Activated CD4-positive, alpha-beta T cell treated with anti-CD3 and anti-CD28 coated beads, Interleukin-2, amount 10 ng/mL, durations not matched to agents 7 days and 5 days (primary cell): ENCODE measurements at places on chromosomes 11 and 22. TPM values are rescaled to one million over a fixed set of nuclear protein-coding genes. Genes with fewer than 3 reads are reported as not detected.
A peak's percentile ranks its signal among the peaks of the same experiment; 100 is the strongest.

DNA sequence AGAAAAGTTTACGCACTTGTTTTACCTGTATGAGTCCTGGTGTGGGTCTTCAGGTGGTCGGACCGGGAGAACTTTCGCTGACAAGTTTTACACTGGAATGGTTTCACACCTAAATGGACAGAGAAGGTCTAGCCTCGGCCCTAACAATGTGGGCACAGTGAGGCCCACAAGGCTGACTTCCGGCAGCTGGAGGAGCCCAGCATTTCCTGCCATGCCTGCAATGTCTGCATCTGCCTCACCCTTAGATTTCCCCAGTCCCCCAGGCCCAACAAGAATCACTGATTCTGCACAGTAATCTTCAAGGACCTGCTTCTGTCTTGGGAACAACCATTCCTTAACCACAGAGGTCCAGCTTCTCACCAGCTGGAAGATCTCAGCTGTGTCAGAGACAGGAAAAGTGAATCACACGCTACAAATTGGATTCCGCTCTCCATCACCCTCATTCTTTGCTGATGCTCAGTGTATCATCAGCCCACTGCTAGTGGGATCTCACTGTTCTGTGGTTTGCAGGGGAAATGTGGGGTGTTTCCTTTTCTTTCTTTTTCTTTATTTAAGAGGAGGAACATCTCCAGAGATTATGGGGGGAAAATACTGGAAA, 43.3 kb downstream of the WT1 start:
- DNase-seq, result no peak

DNA sequence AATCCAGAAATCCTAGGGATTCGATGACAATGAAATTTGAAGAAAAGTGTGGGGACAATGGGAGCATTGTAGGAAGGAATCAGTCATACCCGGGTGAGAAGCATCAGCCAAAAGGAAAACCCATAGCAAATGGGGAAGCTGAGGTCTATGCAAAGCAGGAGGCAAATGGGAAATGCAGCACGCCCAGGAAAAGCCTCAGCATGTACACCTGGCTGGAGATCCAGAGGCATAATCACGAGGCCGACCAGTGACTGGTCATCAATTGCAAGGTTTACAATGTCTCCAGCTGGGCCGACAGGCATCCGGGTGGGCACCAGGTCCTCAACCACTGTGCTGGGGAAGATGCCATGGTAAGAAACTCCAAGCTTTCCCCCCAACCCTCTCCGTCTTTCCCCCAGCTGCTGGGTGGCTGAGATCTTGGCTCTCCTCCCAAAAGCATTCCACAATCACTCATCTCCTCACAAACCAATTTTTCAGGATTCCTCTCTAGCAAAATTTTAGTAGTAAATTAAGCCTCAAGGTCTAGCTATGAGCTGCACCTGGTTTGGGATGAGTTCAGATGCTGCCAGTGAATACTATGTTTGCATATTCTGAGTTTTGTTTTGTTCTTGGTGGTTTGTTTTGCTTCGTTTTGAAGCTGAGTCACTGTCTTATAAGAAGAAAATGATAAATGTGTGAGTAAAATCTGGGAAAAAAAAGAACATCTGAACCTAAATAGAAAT, 98.0 kb upstream of the OR5AK2 start:
- DNase-seq, result no peak

- DNase-seq, result no peak
Measured at GRCh38 chr11:128506999-128507611, 80.3 kb downstream of the ETS1 start.

- DNase-seq, result no peak
Measured at GRCh38 chr11:104001561-104002056, 34.8 kb upstream of the DDI1 start.

The LRRC10B gene
- not detected for total RNA-seq

DNA sequence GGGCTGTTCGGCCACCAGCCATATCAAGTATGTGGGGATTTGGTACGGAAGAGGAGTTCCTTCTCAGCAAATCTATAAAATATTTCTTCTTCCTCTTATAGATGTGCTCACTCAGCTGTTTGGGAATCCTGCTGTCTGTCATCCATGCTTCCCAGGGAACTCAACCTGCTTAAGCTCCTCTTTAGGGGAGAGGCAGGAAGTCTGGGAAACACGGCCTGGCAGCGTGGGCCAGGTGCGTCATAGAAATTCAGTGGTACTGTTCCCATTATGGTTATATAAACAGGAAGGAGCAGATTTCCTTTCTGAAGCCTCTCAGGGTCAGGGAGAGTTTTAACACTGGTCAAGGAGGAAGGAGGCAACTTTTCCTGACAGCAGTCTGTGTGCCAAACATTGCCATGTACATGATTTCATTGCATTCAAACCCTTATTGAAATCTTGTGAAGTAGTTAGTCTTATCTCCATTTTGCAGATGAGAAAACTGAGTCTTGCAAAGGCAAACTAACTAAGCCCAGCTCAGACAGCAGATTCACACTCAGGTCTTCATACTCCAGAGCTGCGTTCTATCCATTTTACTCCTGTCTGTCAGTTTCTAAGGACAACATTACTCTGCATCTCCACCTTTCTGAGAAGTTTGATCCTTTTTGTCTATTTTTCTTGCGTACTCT, 35.4 kb upstream of the AMOTL1 start:
- DNase-seq, result no peak

DNA sequence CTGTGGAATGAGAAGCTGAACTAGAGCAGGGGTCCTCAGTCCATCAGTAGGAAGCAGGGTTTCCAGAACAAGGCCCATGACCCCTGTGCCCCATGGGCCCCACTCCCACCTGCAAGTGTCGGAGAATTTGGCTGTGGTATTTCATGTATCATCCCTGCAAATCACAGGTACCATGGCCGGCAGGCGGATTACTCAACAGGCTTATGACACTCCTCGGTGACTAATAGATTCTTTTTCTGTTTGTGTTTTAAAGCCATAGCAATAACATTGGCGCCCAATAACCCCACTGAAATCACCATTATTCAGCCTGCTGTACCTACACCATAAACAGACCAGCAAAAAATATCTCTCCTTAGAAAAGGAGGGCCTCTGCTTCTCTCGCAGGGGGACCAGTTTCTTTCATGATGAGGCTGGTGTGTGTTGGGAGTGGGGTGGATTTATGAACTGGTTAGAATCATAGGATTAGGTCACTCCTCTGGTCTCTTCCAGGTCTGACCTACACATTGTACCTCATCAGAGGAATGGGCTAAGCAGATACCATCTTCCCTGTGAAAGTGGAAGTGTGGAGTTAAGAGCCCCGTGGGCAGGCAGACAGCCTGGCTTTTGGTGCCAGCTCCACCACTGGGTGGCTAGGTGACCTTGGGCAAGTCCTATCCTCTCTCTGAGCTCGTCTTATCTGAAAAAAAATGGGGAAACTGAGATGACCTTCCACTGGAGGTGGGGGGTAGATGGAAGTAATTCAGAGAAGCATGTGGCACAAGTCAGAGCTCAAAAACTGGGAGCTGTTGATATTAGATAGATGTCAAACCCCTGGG, 60.2 kb upstream of the WNT11 start:
- DNase-seq, result no peak

DNA sequence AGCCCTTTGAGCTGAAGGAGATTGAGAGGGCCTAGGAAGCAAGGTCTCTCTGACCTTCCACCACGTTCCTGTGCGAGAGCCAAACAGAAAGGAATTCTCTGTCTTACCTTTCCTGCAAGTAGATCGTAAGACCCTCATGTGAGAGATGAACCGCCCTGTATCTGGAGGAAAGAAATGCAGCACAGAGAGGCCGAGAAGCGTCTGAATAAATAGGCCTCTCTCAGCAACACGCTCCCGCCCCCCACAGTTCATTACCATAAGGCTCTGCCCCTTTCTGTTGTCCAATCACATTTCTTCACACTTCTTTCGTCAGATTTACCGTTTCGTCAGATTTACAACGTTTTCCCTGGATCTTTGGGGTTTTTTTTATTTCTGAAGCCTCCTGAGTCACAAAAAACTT, 90.3 kb downstream of the BLID start:
- DNase-seq, result no peak

GRCh38 chr11:87421422-87421821, 383.7 kb downstream of the TMEM135 start:
- peak; percentile 51 for DNase-seq

The TNNT3 gene
- 5.4 TPM for total RNA-seq

The LRRC32 gene
- 0.82 TPM for total RNA-seq

The UPB1 gene
- total RNA-seq, result 0.67 TPM

The ELMOD1 gene
- total RNA-seq, result not detected

- DNase-seq, result no peak
Measured at GRCh38 chr11:8346157-8346755, 82.6 kb upstream of the LMO1 start.

GRCh38 chr22:39518996-39519680, 1.2 kb upstream of the ATF4 start:
- no peak for DNase-seq
